Chondrocyte (in vitro differentiated cells): ENCODE measurements at places on chromosomes 12 and 14. TPM values are rescaled to one million over a fixed set of nuclear protein-coding genes. Genes with fewer than 3 reads are reported as not detected.

The MDM2 gene
- total RNA-seq, result 146 to 160 TPM (median 158 TPM) in 3 replicates

The TAS2R8 gene
- not detected in 3 replicates for total RNA-seq

The IFT81 gene
- 8.6 to 10.9 TPM (median 8.9 TPM) in 3 replicates for total RNA-seq

The ASB2 gene
- 0.67 to 1.2 TPM in 2 of 3 replicates, not detected in the other for total RNA-seq

The NT5DC3 gene
- 24.0 to 26.2 TPM (median 25.3 TPM) in 3 replicates for total RNA-seq

The GCH1 gene
- total RNA-seq, result 0.56 to 1.4 TPM (median 0.95 TPM) in 3 replicates

The CLEC4D gene
- not detected in 3 replicates for total RNA-seq

- DNase-seq, result no peak
- no peak overlapping the region for H3K4me3 ChIP-seq
- no peak overlapping the region for H3K27ac ChIP-seq
- H3K27me3 ChIP-seq, result no peaks in the 10 kb centered on the region
Measured at GRCh38 chr14:50647753-50648152, 20.4 kb downstream of the SAV1 start.

DNA sequence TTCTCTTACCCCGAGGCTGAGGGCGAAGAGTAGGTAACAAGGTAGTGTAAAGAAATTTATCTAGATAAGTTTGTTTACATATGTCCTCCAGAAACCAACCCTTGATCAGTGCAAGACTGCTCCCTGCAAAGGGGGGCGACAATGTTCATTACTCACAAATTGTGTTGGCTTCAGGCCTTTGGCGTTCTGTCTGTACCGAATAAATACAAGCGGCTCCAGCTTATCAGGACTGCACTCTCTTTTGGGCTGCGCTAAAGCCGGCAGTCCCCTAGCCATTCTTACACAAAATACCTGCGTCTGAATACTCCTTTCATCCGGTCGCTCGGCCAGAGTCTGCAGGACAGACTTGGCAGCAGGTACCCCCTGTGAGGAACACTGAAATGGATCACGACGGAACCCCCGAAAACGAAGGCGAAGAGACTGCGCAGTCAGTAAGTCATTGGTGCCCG is 116.4 kb downstream of the PPHLN1 start:
- H3K36me3 ChIP-seq, result peaks cover 8% of the 10 kb centered on the region
- no peaks in the 10 kb centered on the region for H3K27me3 ChIP-seq
- no peak overlapping the region for H3K4me3 ChIP-seq
- no peak for DNase-seq

DNA sequence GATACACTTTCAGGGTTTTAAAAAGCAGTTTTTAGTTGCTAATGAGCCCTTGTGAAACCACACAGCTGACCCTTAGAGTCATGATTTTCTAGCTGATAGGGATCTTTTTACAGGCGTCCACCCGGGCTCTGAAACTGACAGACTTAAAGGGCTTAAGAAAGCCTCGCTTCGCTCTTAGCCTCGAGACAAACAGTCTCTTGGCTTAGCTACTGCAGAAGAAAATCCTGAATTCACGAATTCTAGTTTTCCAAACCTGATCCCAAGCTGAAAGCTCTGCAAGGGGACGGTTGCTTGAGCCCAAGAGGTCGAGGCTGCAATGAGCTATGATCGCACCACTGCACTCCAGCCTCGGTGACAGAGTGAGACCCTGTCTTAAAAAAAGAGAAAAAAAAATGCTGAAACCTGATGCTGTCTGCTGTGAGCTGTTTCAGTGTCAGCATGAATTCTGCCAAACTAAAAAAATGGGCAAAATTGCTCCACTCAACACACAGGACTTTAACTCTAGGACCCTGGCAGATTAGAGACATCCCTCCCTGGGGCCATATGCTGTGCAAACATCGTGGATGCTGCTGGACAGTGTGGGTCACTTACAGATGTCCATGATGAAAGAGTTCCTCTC is 3.1 kb upstream of the HPD start:
- peaks cover 23% of the 10 kb centered on the region for H3K4me1 ChIP-seq
- no peak overlapping the region for H3K27ac ChIP-seq
- no peaks in the 10 kb centered on the region for H3K36me3 ChIP-seq
- no peaks in the 10 kb centered on the region for H3K27me3 ChIP-seq
- peak overlapping the region; percentile 49 for H3K4me3 ChIP-seq

GRCh38 chr14:79576424-79576823 is 634.9 kb downstream of the DIO2 start:
- peaks cover 45% of the 10 kb centered on the region for H3K4me1 ChIP-seq
- H3K36me3 ChIP-seq, result no peaks in the 10 kb centered on the region
- H3K27ac ChIP-seq, result peak overlapping the region; percentile 37
- H3K27me3 ChIP-seq, result no peaks in the 10 kb centered on the region

DNA sequence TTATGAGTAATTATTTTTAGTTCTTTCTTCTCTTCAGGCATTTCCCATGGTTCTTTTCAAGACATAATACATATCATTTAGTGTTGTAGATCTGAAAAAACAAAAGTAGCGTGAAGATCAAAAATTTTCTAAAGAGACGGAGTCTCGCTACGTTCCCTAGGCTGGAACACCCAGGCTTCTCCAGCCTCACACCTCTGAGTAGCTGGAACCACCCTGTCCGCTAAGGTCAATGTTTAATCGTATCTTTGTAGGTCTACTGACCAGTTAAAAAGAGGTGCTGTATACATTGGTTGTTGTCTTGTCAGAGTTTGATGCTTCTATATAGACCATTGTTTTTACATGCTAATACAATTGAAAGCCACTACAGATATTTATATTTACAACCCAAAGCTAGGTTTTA is 1.3 kb upstream of the HIF1A start:
- no peak for DNase-seq
- peak overlapping the region; percentile 96 for H3K27ac ChIP-seq
- no peak overlapping the region for H3K4me3 ChIP-seq

- H3K36me3 ChIP-seq, result no peaks in the 10 kb centered on the region
- no peak overlapping the region for H3K4me3 ChIP-seq
- no peak for DNase-seq
Measured at GRCh38 chr12:63294327-63294632, 143.3 kb upstream of the AVPR1A start.

DNA sequence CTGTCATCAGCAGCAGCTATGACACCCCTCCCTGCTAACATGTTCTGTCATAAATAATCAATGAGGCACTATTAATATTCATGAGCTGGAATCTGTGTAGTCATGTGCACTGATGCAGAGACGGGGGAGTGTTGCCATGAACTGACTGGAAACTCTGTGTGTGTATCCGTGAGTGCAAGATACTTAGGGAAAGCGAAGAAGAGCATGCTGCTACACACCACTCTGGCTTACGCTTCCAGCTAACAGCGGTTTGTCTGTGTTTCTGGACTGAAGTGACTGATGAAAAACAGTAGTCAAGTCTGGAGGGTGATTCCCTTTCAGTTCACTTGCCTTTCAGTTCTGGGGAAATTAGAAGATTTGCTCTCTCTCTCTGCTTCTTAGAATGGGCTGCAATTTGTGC is 249.4 kb downstream of the PDZRN4 start:
- peaks cover 5% of the 10 kb centered on the region for H3K27me3 ChIP-seq
- H3K4me3 ChIP-seq, result no peak overlapping the region
- no peak overlapping the region for H3K27ac ChIP-seq
- H3K36me3 ChIP-seq, result no peaks in the 10 kb centered on the region

DNA sequence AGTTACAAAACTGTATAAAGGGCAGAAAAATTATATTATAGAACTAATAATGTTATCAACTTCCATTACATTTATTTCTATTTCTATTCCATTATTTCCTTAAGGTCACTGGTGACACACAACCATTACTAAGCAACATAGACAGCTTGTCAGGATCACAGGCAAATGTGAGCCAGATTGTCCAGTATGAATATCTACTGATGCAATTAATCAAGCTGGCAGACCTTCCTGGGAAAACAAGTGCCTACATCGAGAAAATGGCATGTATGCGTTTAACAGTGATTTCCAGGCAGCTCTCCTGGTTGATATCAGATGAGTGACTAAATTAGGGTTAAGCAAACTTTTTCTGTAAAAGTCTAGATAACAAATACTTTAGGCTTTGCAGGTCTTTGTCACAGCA is 36.9 kb upstream of the TSPAN8 start:
- H3K4me1 ChIP-seq, result no peaks in the 10 kb centered on the region
- H3K27ac ChIP-seq, result no peak overlapping the region
- H3K36me3 ChIP-seq, result no peaks in the 10 kb centered on the region
- DNase-seq, result no peak
- H3K27me3 ChIP-seq, result peaks cover 5% of the 10 kb centered on the region

DNA sequence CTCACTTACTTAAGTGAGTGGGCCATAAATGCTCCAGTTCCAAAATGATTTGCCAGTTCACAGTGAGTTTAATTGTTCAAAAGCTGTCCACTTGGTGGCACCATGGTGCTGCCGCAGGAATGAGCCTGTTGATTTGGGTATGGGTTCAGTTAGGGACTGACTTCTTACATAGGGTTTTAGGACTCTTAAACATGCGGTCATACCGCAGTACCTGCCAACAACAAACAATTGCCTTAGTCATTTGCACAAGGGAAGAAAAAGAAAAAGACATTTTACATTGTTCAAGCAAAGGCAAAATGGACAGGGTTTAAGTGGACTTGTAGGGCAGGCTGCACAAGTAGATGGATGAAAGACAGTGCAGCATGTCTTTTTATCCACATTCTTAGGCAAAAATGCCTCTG is 80.0 kb upstream of the DBX2 start:
- no peak for DNase-seq
- H3K4me1 ChIP-seq, result no peaks in the 10 kb centered on the region
- no peak overlapping the region for H3K27ac ChIP-seq

DNA sequence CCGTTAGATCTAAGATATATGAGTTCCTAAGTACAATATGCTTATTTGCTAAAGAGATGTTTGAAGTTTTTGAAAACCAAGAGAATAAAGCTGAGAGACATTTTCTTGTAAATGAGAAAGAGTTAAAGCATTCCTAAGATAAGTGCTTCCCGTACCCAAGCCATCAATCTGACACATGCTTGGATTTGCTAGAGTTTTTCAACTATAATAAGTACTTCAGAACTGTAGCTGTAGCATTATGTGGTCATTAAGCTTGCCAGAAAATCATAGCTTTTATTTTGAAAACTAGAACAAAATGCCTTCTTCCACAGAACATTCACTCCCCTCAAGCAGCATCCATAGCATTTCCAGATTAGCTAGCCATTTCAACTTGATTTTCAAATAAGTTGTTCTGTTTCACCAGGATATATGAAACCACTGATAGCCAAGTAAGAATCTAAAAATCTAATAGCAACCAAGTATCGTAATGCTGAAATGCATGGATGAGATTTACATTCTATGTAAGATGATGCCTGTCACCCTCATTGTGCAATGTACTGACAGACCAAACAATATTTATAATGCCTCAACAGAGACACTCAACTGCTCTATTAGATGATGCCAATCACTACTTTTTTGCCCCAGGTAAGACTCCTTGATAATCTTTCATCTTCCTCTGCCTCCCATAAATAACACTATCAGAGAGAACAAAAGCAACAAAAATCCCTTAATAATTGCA is 8.0 kb downstream of the SNW1 start:
- H3K27me3 ChIP-seq, result no peaks in the 10 kb centered on the region
- no peak for DNase-seq
- peaks cover 6% of the 10 kb centered on the region for H3K4me1 ChIP-seq
- H3K36me3 ChIP-seq, result peaks cover 20% of the 10 kb centered on the region

DNA sequence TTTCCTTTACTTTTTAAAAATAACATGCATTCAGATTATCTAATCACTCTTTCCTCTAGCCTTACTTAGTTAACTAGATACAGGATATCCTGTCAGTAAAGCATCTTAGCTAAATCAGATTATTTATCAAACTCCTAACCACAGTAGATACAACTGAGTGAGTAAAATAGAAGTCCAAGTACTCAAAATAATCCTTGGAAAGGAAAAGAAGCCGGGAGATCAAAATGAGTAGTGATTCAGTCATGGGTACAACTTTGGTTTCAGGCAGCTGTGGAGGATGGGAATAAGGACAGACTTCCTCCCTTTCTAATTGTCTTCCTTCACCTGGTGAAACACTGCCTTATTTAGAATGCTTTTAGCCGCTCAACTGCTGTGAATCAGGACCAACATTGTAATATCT is 29.4 kb downstream of the GNG2 start:
- peaks cover 3% of the 10 kb centered on the region for H3K4me1 ChIP-seq
- no peak for DNase-seq
- H3K27me3 ChIP-seq, result no peaks in the 10 kb centered on the region
- no peak overlapping the region for H3K27ac ChIP-seq
- no peak overlapping the region for H3K4me3 ChIP-seq

- no peak overlapping the region for H3K27ac ChIP-seq
- H3K4me3 ChIP-seq, result no peak overlapping the region
- H3K36me3 ChIP-seq, result peaks cover 13% of the 10 kb centered on the region
- no peaks in the 10 kb centered on the region for H3K27me3 ChIP-seq
Measured at GRCh38 chr12:123245678-123246077, 12.4 kb downstream of the MTRFR start.

- H3K27ac ChIP-seq, result peak overlapping the region; percentile 79
- H3K4me1 ChIP-seq, result peaks cover 9% of the 10 kb centered on the region
- peaks cover 9% of the 10 kb centered on the region for H3K36me3 ChIP-seq
Measured at GRCh38 chr12:22101749-22102243, 55.8 kb downstream of the CMAS start.

GRCh38 chr14:88029500-88029899 is 24.6 kb downstream of the GPR65 start:
- H3K36me3 ChIP-seq, result no peaks in the 10 kb centered on the region
- no peak overlapping the region for H3K4me3 ChIP-seq
- peaks cover 20% of the 10 kb centered on the region for H3K27me3 ChIP-seq
- DNase-seq, result no peak

DNA sequence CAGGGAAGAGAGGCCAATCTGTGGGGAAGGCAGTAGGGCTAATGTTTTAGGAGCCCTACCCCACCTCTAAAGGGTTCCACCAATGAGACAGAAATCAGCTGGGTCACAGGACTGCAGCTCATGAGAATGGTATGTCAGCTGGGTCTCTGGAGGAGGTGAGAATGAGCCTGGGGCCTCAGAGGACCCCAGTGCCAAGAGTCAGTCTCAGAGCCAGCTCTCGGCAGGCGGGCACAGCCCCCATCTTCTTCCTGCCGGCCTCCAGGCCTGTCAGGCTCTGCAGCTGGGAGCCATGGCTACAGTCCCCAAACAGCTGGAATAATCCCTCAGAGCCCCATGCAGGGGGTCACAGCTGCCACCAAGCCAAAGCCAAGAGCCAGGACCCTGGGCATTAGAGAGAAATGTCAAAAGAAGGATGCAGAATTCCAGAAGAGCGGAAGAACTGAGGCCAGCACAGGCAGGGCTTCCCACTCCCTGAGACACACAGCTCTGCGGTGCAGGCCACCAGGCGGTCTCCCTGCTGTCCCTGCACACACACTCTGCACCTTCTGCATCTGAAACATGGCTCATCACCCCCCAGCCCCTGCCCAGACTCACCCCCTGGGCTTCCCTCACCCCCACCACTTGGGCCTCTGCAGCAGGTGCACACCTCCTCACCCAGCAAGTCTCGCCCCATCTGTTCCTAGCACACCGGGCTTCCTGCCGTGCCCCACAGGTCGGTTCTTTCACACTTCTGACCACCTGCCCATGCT is 26.0 kb downstream of the ITPK1 start:
- H3K36me3 ChIP-seq, result no peaks in the 10 kb centered on the region
- H3K4me3 ChIP-seq, result no peak overlapping the region
- DNase-seq, result no peak
- H3K4me1 ChIP-seq, result peaks cover 25% of the 10 kb centered on the region
- H3K27me3 ChIP-seq, result no peaks in the 10 kb centered on the region

GRCh38 chr14:73753887-73754795 is 40.0 kb upstream of the PNMA1 start:
- H3K4me3 ChIP-seq, result peak overlapping the region; percentile 59
- H3K36me3 ChIP-seq, result no peaks in the 10 kb centered on the region
- no peak for DNase-seq
- peak overlapping the region; percentile 99 for H3K27ac ChIP-seq
